ENCODE measurements at places on chromosomes 1 and 21.

DNA sequence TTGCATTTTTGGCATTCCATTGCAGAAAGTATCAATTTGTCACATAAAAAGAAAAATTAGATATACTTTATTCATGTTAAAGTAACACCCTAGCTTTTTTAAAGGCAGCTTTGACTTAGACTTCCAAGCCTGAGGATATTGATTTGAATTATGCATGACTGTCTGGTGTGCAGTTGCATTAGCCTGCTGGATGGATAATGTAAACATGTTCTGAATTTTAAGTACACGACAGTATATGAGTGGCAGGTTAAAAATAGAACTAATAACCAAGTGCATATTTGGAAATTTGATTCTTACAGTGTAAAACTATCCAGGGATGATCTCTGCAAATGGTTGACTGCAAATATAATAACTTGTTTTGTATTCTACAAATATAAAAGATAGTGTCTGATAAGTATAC lies 124.0 kb downstream of the SYT14 start:
- no peak for DNase-seq

DNA sequence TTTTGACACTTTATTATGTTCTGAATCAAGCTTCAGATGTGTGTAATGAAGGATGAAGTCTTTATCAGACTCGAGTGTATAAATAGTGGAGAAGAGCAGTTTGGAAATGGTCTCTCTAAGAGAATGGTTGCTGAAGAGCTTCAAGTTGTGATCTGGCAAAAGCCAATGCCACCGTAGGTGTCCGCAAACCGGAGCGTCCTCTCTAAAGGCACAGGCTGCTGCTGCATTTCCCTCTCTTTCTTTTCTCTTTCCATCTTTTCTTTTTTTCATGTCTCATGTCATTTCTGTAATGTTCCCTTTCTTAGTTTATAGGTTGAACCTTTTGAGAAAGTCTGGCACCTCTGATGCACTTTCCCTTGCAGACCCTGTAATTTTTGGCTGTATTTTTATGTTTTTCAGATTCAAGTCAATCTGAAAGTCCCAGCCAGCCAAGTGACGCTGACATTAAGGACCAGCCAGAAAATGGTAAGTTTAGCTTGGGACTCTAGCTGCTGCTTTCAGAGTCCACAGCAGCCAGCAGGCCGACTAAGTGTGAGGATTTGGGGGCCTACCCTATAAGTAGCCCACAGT lies 194.8 kb downstream of the NFIA start:
- no peak for DNase-seq

- no peak for DNase-seq
Measured at GRCh38 chr1:180837020-180837419, 75.7 kb upstream of the KIAA1614 start.

DNA sequence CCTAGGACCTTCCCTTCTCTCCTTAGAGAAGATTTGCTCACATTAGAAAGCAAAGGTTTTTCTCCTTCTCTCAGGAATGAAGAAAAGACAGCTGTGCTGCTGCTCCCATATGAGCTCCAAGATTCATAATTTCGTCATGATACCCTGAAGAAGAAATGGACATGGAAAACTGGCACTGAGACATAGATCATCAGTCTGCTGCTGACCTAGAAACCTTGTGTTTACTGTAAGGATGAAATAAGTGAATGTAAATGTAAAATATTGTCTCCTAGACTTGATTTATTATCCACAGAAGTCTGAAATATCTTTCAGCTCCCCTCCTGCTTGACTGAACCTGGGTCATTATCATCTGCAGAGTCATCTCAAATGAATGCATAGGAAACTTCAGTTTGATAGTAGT lies 77.9 kb downstream of the ZC3H11B start:
- no peak for DNase-seq

DNA sequence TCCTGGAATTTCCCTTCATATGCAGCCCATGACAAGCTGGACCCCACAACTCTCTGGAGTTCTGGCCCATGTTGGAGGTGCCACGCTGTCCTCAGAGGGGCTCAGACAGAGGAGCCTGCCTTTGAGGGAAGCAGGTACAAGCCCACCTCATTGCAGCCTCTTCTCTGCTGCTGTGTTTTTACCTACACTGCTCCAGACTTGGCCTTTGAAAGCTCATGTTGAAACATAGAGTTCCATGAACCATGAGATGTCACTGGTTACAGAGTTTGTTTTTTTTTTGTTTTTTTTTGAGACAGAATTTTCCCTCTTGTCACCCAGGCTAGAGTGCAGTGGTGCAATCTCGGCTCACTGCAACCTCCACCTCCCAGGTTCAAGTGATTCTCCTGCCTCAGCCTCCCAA lies 22.1 kb upstream of the ZBTB21 start:
- DNase-seq = no peak

GRCh38 chr1:93471911-93472310 lies 24.0 kb downstream of the FNBP1L start:
- DNase-seq = no peak

- DNase-seq = no peak
Measured at GRCh38 chr1:61259379-61260148, 177.2 kb downstream of the NFIA start.

DNA sequence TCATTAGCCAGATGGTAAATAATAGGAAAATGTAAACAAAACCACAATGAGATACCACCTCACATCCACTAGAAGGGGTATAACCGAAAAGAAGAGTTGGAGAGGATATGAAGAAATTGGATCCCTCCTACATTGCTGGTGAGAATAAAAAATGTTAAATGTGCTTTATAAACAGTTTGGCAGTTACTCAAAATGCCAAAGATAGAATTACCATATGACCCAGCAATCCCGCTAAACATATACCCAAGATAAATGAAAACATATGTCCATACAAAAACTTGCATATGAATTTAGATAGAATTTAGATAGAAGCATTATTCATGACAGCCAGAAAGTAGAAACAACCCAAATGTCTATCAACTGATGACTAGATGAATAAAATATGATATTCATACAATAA lies 4.4 kb upstream of the FMO2 start:
- no peak for DNase-seq

- DNase-seq = no peak
Measured at GRCh38 chr1:155175281-155175926, 1.8 kb downstream of the TRIM46 start.

GRCh38 chr1:162635418-162635817 lies 3.2 kb downstream of the DDR2 start:
- no peak for DNase-seq

DNA sequence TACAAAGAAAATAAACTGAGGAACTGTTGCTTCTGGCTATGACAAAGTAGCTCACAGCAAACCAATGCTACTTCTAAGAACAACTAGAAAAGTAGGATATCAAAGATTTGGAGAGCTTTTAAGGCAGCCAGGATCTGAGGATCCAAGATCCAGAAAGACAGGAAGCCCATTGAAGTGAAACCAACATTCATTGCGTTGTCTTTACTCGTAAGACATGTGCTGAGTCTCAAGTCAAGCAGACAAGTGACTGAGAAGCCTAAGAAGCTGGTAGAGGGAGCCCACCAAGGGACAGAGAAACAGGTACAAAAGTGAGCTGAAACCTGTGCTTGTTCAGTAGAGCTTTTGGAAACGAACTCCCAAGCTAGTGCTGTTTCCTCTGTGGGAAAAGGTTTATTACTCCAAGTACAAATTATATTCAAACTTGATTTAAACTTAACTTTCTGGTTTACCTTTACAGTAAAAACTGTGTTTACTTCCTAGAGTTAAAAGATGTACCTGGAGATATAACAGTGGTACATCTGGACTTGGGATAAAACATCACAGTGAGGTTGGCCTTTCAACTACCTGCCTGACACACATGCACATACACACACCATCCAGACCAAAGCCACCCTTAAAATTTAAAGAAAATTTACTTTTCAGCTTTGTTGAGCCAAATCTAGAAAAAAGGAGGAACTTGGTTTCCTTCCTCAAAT lies 41.2 kb downstream of the NME7 start:
- no peak for DNase-seq

DNA sequence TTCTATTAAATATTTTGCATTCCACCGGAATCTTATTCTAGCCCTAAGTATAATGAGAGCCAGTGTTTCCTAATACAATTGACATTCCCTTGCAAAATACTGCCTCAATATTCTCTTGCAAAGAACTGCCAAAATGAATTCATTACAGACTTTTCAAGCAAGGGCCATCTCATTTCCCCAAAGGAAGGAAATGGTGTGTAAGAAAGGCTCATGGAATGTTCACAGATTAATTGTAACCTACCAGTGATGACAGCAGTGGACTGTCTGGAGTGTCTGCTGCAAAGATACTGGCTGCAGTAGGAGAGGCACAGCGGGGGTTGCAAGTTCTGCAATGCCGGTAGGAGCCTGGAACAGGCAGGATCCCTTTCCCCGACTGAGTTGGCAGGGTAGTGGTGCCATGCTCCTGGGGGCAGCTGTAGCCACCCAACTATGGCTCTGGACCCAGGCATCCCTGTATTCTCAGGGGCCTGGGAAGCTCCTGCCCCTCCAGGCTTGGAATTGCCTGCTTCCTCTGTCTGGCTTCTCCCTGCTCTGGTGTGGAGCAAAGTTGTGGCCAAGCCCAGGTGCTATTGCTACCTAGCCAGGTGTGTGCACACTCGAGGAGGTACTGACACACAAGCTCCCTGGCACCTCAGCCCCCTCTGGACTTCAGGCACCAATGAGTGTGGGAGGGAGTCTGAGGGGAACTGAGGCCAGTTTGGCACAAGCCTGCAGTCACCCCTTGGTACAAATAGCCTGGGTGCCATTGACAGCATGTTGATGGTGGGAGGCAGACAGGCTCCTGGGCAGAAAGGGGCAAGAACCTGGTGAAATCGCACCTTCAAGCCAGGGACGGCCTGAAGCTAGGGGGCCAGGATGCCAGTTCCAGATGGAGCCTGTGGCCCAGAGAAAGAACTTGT lies 1371.0 kb downstream of the KCNT2 start:
- DNase-seq = no peak

DNA sequence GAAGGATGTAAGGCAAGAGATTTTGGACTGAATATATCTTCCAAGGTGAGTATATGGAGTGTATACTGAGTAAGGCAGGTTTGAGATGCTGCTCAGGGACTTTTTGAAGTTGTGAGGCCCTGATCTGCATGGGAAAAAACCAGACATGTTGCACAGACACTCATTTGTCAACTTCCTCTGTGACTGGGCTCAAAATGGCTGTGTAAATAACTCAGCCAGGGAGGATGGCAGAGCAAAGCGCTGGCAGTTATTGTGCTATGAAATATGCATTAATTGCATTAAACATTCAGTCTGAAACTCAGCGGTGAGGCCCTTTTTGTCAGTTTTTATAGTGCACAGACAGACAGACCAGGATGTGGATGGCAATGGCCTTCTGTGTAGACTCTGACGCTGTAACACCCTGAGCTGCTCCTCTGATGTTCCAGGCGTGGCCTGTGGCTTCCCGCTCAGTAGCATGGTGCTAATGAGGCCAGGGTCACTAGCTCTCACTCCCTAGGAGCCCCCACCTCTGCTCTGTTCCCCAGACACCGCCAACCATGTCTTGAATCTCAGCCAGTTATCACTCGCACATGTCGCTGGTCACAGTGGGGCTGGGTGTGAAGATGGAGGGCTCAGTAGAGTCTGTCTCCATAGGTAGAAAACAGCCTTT lies 307.0 kb upstream of the PROX1 start:
- no peak for DNase-seq

DNA sequence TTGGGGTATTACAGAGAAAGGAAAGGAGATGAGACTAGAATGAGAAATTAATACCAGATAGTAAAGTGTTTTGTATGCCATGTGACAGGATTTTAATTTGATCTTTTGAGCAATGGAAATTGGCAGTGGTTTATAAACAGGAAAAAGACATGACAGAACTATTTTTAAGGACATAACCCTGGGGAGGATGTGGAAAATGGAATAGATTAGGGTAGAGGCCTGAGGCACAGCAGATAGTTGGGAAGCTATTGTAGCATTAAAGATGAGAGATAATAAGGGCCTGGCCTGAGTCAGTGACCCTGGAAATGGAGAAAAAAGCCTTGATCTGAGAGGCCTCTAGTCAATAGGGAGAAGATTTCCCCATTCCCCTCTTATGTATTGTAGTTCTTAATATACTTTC lies 22.1 kb upstream of the KCNA3 start:
- no peak for DNase-seq

DNA sequence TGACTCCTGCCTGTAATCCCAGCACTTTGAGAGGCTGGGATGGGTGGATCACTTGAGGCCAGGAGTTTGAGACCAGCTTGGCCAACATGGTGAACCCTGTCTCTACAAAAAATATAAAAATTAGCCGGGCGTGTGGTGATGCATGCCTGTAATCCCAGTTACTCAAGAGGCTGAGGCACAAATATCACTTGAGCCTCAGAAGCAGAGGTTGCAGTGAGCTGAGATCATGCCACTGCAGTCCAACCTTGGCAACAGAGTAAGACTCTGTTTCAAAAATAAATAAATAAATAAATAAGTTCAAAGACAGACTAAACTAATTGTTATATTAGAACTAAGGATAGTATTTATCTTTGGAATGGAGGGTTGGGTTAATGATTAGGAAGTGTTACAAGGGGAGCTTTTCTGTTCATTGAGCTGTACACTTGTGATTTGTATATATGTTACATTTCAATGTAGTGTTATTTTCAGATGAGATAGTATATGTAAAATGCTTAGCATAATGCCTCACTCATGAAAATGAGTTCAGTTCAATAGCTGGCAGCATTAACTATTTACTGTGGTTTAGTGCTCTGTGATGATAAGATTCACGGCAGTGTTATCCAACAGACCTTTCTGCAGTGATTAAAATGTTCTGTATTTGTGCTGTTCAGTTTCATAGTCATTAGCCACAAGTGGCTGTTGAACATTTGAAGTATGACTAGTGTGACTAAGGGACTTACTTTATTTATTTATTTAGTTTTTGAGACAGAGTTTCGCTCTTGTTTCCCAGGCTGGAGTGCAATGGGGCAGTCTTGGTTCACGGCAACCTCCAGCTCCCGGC lies 47.7 kb downstream of the OSBPL9 start:
- DNase-seq = no peak

- no peak for DNase-seq
Measured at GRCh38 chr1:118988186-118989005, at the start of gene TBX15. TBX15 (minus strand) TSS chr1:118988343; CDS start chr1:118987795, 548 bp downstream.

DNA sequence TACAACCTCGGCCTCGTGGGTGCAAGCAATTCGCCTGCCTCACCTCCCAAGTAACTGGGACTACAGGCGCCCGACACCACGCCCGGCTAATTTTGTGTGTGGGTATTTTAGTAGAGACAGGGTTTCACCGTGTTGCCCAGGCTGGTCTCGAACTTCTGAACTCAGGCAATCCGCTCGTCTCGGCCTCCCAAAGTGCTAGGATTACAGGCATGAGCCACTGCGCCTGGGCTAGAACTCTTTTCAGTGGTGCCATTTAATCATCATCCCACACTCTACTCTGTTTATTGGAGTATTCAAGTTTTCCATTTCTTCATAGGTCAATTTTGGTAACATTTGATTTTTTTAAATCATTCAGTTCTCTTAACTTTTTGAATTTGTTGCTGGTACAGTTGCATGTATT lies 101.3 kb downstream of the DHRS3 start:
- no peak for DNase-seq
